ENCODE measurements at places on chromosomes 3 and 15. TPM values are rescaled to one million over a fixed set of nuclear protein-coding genes. Genes with fewer than 3 reads are reported as not detected.

- DNase-seq, result peak; percentile 87
Observed at GRCh38 chr3:20141851-20142250, 44.2 kb downstream of the SGO1 start.

- peak; percentile 17 for DNase-seq
Observed at GRCh38 chr3:46280105-46280797, 38.0 kb downstream of the CCR3 start.

DNA sequence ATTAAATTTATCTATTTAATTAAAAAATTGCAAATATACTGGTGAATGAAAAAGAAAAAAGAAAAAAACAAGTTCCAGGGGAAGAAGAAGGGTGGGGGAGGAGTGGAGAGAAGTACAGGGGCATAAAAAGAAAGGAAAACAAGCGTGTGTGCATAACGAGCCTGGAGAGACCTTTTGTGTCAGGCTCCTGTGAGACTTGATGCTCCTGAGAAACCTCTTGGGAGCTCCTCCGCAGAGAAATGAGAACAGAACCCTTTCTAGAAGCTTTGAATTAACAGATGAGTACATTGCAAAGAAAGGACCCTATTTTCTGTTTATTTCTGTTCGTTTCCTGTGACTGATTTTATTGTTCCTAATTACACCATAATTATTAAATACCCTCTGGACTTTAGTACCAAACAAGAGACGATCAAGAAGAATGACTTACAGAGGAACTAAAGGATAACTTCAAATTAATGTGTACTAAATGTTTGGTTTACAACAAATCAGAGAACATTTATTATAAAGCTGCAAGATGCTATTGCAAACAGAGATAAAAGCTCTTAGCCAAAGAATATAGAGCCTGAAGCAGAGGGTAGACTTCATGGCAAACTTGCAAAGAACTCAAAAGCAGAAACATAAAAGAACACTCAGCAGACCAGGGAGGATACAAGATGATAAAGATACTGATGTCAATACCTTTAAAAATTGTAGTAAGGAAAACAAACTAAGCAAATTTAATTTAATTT is 74.7 kb downstream of the DPPA2 start:
- DNase-seq, result no peak

- DNase-seq, result no peak
Observed at GRCh38 chr15:32683906-32684584, 33.8 kb upstream of the GREM1 start.

GRCh38 chr3:145251311-145251710 is 909.7 kb downstream of the PLOD2 start:
- no peak for DNase-seq

DNA sequence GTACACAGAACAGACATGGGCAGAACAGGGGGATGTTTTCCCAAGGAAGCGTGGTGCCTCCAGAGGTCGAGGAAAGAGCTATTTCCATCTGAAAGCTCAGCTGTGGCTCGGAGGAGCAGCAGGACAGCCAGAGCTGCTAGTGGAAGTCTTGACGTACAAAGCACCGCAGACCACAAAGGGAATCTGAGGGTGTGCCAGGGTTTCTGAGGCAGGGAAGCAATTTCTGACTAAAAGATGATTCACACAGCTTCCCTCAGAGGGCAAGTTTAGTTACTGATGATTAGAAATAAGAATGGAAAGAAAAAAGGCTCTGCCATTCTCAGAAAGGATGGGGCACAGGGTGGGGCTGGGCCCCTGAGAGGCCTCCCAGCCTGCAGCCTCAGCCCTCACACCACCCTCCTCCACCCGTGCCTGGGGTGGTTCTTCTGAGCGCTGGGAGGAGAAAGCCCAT is 45.8 kb upstream of the SEC13 start:
- peak; percentile 87 for DNase-seq

DNA sequence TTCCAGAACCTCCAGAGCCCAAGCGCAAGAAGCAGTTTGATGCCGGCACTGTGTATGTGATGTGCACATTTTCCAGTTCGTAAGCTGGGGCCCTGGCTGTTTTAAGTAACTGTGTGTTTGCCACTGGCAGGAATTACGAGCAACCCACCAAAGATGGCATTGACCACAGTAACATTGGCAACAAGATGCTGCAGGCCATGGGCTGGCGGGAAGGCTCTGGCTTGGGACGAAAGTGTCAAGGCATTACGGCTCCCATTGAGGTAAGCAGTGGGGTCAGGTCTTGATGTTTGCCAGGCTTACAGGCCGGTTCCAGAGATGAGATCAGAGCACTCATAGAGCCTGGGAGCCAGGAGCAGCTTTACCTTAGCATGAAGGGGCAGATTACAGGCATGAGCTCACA is 28.4 kb downstream of the RBM5 start:
- DNase-seq, result no peak

GRCh38 chr15:31169558-31169957 is 68.0 kb upstream of the TRPM1 start:
- DNase-seq, result no peak

LDHAL6B gene
- 3.6 TPM for total RNA-seq

ATP10A gene
- total RNA-seq, result 18.3 TPM

GOLGA8Q gene
- total RNA-seq, result 7.2 TPM

ATP13A4 gene
- 16.6 TPM for total RNA-seq

WNT7A gene
- 1.4 TPM for total RNA-seq

PODXL2 gene
- total RNA-seq, result 0.72 TPM

CFAP100 gene
- 3.4 TPM for total RNA-seq
